Fibroblast of the conjunctiva (primary cell): ENCODE measurements at places on chromosomes 6 and 20.

- peak; percentile 100 for DNase-seq
These were observed 236.8 kb downstream of the PACRG start for GRCh38 chr6:162964488-162965140.

GRCh38 chr20:63495741-63496595, 2.9 kb downstream of the EEF1A2 start:
- DNase-seq = no peak

DNA sequence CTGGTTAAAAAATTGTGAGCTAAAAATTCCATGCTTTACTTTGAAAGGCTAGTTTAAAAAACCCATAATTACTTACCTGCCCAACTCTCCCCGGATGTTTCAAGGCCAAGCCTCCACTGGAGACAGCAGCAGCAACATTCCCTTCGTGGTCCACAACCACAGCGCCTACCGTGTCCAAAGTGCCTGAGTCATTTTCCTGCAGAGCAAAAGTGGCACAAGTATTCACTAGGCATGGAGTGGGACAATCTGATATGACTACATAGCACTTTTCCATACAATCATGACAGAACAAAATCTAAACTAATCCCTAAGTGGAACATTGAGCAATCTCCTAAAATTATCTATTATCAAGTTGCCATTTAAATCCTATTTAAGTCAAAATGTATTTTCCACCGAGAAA, 104.8 kb downstream of the TASP1 start:
- DNase-seq = no peak

GRCh38 chr20:31945319-31945718, 6.5 kb downstream of the PDRG1 start:
- DNase-seq = no peak

GRCh38 chr6:24513602-24514001, 18.8 kb downstream of the ALDH5A1 start:
- DNase-seq = no peak

- no peak for DNase-seq
These were observed 22.1 kb downstream of the RUNX2 start for GRCh38 chr6:45350186-45350710.

GRCh38 chr20:49713753-49714712, at the start of gene B4GALT5:
B4GALT5 (minus strand) TSS chr20:49713878; CDS start chr20:49713690, 188 bp downstream.
- DNase-seq = peak; percentile 80

DNA sequence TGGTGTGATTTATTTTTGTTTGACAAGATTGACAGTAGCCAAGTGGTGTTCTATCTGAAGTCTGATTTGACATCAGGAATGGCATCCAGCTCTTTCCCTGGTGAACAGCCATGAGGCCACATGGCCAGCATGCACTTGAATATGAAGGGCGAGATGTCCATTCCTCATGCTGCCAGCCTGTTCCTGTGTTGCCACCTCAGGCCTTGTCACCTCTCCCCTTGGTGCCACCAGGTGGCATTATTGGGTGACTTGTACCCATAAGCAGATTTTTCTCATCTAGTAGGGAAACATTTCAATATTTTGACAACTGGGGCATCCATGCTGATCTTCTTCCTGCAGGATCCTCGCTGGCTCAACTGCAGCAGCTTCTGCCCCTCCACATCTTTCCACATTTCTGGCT, 199.1 kb downstream of the ERMARD start:
- DNase-seq = no peak

DNA sequence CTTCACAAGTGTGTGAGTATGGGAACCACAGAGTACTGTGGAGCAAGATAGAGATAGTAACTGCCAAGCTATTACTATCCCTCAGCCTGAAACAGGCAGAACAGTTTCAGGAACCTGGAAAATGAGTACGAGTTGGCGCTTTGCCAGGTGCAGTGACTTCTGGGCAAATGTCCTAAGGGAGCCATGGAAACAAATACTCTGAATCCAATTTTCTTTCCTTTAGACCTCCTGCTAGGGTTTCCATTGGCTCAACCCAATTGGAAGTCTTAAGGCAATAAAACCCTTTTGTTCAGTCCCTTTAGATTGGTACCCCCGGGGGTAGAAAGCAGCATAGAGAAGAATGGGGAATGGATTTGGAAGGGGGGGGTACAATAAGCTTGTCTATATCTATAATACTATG, 205.0 kb upstream of the EPHA7 start:
- no peak for DNase-seq

DNA sequence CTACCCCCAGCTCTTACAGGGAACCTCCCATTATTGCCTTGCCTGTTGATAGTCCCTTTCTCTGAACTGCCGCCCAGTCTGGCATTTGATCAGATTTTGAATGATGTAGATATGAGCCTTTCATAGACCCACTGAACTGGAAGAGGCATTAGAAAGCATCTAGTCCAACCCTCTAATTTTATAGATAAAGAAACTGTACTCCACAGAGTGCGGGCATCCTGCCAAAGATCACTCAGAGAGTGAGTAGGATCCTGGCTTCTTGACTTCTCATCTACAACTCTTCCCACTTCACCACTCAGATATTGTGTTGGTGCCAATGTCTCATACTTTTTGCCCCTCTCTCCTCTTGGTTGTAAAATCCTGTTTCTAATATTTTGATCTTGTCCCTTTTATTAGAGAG, 179.2 kb upstream of the BMP2 start:
- DNase-seq = no peak

- no peak for DNase-seq
These were observed 220.8 kb downstream of the OGFRL1 start for GRCh38 chr6:71509191-71510005.

- peak; percentile 77 for DNase-seq
These were observed 83.5 kb upstream of the SPTLC3 start for GRCh38 chr20:12925210-12925755.

- DNase-seq = no peak
These were observed 160.7 kb upstream of the PDE10A start for GRCh38 chr6:165823609-165824326.

GRCh38 chr6:95543798-95544197, 33.5 kb upstream of the MANEA start:
- DNase-seq = no peak

GRCh38 chr6:28380381-28380780, 19.2 kb downstream of the ZSCAN12 start:
- no peak for DNase-seq

DNA sequence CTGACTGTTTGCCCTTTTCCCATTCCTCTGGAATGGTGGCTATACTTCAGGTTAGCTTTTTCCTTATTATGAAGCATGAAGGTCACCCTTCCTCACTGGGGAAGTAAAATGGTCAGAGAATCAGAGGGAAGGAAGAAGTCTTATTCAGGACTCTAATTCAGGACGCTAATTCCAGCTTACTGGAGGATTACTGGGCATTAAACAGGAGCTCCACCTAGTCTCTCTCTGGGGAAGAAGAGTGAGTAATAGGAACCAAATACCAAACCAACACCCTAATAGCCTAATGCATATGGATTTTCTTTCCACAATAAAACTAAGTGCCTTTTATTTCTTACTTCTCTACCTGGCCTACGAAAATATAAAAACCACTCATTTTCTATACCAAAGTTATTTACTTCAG, 10.1 kb downstream of the CRISP1 start:
- DNase-seq = no peak
